ENCODE measurements at places on chromosomes 1 and 21. TPM values are rescaled to one million over a fixed set of nuclear protein-coding genes. Genes with fewer than 3 reads are reported as not detected.

GRCh38 chr1:164760569-164760968 is 201.6 kb downstream of the PBX1 start:
- DNase-seq: no peak

- no peak for DNase-seq
These were observed 187.2 kb downstream of the C1orf94 start for GRCh38 chr1:34363915-34364314.

DNA sequence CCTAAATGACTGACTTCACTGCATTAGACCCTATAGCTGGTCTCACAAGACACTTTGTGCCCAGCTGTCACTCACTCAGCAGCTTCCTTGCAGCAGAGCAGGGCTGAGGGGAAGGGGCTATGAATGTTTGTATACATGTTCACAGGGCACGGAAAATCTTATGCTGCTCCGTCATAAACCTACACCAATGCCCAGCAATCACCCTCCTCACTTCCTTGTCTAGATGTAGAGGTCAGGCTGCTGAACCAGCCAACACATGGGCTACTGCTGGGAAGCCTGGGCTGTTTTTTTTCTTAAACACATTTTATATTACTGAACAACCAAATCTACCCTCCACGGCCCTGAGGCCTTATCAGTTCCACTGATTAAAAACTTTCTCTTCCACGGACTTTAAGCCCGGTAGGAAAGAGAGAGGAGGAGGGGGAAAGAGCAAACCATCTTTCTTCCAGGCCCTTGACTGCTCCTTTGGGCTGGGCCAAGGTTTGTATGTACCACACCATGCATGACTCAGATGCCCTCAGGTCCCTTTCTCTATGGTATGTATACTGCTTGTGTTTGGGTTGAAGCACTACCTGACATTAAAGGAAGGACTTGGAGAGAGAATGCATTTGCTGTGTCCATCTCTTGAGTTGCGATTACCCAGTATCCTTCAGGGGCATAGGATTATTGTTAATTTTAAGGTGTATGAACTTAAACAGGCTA is 12.7 kb downstream of the MTFR1L start:
- no peak for DNase-seq

FAM177B gene
- polyA plus RNA-seq: 0.13 TPM

- no peak for DNase-seq
These were observed 10.7 kb upstream of the TARBP1 start for GRCh38 chr1:234489698-234490077.

DNA sequence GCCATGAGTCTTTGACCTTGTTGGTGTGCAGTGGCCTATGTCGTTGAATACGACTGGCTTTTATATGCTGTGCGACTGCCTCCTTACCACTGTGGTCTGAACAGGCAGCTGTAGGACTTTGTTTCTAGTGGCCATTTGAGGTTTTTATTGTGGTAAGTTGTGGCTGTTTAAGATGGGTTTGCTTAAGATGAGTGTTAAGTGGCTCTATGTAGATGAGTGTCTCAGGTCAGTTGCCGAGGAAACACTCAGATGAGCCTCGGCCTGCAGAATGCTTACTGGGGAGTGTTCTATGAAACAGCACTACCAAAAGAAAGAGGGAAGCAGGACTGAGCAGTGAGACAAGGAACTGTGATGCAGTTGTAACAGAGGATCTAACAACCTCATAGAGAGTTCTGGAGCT is 14.9 kb upstream of the CD1C start:
- no peak for DNase-seq

- no peak for DNase-seq
These were observed 11.3 kb upstream of the DIPK1A start for GRCh38 chr1:92972409-92973129.
